ENCODE measurements at places on chromosomes 4 and X.

GRCh38 chr4:55498051-55498450 is 48.7 kb downstream of the CLOCK start:
- no peak for DNase-seq

- DNase-seq, result peak; percentile 14
These were observed 11.3 kb downstream of the TDO2 start for GRCh38 chr4:155914782-155915181.

GRCh38 chr4:71294301-71294700 is 44.5 kb upstream of the SLC4A4 start:
- peak; percentile 43 for DNase-seq

GRCh38 chr4:83604321-83604720 is 68.4 kb downstream of the GPAT3 start:
- no peak for DNase-seq

DNA sequence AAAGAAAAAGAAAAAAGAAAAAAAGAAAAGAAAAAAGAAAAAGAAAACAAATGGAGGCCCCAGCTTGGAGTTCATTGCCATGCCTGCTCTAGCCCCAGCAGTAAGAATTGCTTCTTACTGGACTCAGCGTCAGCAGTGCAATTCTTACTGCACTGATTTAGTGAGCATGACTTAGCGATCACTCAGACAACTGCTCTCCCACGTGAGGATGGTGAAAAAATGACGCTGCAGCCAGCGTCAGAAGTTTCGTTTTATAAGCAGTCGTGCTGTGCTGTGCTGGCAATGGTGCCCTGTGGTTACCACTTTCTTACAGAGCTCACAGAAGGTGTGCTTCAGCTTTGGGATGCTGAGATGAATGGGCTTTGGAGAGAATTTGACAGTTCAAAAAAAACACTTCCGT is 68.3 kb upstream of the DDX3X start:
- peak; percentile 14 for DNase-seq

- DNase-seq, result no peak
These were observed 40.0 kb upstream of the RPS6KA3 start for GRCh38 chrX:20306668-20307067.

DNA sequence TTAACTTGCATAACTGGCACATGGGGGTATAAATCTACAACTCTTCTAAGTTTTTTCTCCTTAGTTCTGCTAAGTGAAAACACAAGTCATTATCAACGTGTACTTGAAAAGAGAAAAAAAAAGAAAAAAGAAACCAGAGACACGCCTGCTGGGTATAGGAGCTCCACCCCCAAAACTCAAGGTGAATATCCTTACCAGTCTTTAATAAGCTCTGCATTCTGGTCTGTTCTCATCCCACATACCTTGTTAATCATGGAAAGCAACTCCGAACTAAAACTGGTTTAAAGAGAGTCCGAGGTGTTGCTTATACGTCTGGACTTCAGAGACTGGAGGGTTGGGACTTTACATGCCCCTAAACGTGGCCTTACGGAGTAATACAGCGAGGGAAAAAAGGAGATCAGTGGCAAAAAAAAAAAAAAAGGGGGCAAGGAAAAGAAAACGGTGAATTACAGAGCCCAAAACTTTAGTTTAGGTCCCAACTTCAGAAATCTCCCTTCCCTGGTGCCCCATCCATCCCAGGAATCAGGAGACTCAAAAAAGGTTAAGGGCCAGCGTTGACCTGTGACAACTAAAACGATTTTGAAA is 1.0 kb downstream of the PGRMC2 start:
- peak; percentile 46 for DNase-seq

- no peak for DNase-seq
These were observed 602.9 kb upstream of the HTR2C start for GRCh38 chrX:113980953-113981352.

GRCh38 chrX:78665342-78665741 is 6.2 kb upstream of the RTL3 start:
- DNase-seq, result no peak

GRCh38 chrX:33194876-33195433 is 16.4 kb downstream of the DMD start:
- DNase-seq, result peak; percentile 14

DNA sequence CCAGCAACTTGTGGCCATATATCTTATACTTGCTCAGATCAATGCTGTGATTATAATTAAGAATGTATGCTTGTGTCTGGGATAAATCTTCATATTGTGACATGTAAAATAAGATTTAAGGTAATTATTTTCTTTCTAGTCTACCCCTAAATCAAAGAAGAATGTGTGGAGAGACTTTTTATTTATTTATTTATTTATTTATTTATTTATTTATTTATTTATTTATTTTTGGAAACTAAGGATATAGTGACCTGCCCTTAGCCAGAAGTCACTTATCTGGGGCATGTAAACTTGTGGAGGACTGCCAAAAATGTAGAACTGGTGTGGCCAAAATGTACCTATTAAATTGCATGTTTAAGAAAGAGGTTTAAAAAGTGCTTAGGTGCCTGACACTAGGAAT is 144.3 kb downstream of the BEND2 start:
- no peak for DNase-seq

DNA sequence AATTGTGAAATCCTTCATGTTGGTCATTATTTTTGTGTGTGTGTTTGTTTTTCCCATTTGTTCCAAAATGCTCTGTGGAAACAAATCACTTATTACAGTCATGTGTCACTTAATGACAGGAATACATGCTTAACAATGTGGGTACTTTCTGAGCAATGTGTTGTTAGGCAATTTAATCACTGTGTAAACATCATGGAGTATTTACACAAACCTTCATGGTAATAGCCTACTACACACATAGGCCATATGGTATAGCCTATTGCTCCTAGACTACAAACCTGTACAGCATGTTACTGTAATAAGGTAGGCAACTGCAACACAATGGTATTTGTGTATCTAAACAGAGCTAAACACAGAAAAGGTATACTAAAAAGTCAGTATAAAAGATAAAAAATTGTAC is 388.9 kb upstream of the PPP1R2C start:
- DNase-seq, result no peak

DNA sequence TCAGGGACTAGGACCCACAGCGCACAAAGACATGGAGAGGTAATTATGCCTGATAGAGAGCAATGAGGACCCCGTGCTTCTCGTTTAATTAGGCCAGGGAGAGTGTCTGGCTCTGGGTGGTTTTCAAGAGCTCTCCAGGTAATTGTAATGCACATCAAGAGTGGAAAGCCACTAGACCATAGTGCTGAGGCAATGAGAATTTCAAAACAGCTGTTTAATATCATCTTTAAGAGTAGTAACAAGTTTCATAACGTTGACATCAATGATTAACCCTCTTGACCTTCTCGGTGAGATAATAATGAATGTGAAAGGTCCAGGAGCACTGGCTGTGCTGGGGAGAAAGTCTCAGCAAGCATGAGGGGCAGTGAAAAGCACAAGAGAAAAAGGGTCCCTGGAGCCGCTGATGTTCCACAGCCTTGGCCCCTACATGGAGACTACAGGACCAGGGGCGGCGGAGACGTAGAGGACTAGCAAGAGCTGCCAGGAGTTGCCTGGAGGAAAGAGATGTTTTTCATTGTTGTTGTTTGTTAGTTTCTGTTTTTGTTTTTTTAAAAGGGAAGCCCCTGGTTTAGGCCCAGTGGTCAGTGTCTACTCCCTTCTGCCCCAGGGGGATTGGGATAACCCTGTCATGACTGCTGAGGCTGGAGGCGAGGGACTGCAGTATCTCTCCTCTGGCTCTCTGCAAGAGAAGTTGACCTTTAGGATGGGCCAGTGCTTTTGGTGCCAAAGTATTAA is 14.8 kb upstream of the CXCR3 start:
- no peak for DNase-seq

- no peak for DNase-seq
These were observed 197.1 kb downstream of the LRBA start for GRCh38 chr4:150817804-150818528.

DNA sequence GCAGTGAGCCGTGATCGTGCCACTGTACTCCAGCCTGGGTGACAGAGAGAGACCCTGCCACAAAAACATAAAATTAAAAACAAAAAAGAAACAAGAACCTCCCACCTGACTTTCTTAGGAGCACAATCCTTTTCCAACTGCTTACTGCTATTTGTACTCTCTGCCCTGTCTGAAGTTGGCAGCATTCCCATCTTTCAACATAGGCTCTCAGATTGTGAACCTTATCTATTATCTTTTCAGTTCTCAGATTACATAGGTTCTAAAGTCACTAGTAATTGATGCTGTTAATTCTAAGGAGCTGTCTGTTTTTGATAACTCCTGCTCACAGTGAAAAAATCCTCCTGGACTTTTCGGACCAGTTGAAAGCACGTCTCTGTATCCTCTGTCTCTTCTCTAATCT is 812.2 kb upstream of the CT83 start:
- no peak for DNase-seq

GRCh38 chr4:61511716-61512488 is 311.8 kb downstream of the ADGRL3 start:
- peak; percentile 77 for DNase-seq

- DNase-seq, result peak; percentile 18
These were observed 395.0 kb upstream of the FAT1 start for GRCh38 chr4:187118602-187119120.

DNA sequence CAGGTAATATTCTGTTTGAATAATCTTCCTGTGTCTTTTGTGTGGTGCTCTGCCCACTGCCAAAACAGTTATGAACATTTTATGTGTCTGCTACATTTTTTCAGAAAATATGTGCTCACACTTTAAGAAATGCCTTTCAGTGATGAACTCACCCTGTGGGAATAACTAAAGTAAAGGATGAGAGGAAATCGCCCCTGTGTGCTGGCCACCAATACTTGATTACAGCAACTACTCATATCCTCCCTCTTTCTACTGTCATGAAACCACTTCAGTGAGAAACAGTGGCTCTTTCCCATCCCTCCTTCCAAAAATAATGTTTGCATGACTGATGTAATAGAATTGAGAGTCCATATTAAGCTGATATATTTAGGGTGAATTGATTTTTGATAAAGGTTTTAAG is 900.9 kb downstream of the RAB28 start:
- DNase-seq, result peak; percentile 2

GRCh38 chrX:36336751-36337150 is 417.2 kb downstream of the CFAP47 start:
- no peak for DNase-seq

- DNase-seq, result no peak
These were observed 111.8 kb downstream of the APBB2 start for GRCh38 chr4:41102414-41103092.

- DNase-seq, result peak; percentile 1
These were observed 19.0 kb upstream of the MAGEB2 start for GRCh38 chrX:30196322-30196721.

DNA sequence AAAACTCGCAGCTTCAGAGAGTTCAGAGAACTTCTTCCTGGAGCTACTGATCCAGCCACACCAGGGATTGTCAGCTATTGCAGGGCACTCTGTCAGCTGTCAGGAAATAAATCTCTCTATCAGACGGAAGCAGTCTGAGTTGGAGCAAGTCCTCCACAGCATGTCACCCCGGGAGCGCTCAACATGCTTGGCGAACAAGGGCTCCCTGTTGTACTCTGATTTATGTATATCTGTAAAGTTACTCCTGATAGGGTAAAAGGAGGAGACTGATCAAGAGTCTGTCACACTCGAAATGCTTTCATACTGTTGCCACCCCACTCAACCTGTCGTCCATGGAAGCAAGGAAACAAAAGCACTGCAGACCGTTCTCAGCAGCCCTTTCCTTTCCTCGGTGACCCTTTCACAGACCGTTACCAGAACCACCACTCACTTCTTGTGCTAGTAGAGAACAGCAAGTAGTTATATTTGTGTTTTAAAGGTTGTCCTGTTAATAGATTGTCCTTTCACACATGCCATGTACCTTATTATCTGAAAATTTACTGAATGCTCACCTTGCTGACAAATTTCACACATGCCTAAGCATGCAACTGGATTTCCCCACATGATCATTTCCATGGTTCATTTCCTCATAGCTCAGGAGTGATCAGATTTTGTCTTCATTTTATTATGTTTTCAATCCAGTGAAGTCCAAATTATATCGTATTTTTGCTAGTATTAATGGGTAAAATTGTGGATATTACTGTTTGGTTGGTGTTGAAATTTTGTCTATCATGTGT is 2108.9 kb upstream of the TENM3 start:
- no peak for DNase-seq

DNA sequence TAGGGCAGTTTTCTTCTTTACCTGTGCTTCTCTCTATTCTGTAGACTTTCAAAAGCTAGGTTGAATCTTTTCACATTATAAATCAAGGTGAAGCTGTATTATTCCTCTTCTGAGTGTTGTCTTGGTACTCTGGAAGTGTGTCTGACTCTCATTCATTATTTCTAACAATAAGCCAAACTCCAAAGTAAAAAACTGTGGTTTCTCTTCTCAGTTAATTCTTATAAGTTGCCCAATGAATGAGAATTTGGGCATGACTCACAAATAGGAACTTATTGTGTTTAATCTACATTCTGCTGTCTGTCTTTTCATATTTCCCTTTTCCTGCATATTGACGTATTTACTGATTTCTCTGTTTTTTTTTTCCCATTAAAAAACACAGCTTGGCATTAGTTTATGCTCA is 714.5 kb downstream of the CCSER1 start:
- DNase-seq, result peak; percentile 14

DNA sequence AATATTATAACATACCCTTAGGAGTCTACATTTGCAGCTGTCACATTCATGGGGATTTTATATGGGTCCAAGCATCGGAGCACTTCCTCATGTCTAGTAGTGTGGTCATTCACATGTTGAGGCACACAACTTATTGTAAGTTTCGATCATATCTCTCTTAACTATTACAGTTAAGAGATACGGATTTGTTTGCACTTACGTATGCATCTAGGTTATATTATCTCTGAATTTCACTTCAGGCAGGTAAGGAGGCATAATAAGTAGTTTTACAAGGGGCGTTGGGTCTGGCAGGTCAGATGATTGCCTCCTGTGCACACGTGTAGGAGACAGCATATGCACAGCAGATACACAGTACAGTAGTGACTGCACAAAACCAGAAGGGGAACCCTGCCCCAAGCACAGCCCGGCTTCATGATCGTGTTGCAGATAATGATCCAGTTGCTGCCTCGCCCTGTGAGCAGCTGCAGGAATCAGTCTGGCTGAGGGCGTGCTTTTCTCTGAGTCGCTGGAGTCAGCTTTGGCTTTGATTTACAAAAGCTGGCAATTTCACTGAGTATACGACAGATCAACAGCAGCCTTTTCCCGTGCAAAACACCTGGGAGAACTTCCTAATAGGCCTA is 302.9 kb upstream of the GATB start:
- no peak for DNase-seq

GRCh38 chrX:13535376-13536165 is 33.8 kb upstream of the EGFL6 start:
- DNase-seq, result no peak

- DNase-seq, result no peak
These were observed 68.1 kb downstream of the TMEM164 start for GRCh38 chrX:110070970-110071369.
